ENCODE measurements at places on chromosomes 3 and 15.

- DNase-seq = no peak
Observed at GRCh38 chr3:12598890-12599289, 42.0 kb downstream of the MKRN2 start.

GRCh38 chr3:87196879-87197278, 30.2 kb upstream of the CHMP2B start:
- DNase-seq = no peak

GRCh38 chr15:69150336-69150735, 10.1 kb upstream of the GLCE start:
- DNase-seq = no peak

DNA sequence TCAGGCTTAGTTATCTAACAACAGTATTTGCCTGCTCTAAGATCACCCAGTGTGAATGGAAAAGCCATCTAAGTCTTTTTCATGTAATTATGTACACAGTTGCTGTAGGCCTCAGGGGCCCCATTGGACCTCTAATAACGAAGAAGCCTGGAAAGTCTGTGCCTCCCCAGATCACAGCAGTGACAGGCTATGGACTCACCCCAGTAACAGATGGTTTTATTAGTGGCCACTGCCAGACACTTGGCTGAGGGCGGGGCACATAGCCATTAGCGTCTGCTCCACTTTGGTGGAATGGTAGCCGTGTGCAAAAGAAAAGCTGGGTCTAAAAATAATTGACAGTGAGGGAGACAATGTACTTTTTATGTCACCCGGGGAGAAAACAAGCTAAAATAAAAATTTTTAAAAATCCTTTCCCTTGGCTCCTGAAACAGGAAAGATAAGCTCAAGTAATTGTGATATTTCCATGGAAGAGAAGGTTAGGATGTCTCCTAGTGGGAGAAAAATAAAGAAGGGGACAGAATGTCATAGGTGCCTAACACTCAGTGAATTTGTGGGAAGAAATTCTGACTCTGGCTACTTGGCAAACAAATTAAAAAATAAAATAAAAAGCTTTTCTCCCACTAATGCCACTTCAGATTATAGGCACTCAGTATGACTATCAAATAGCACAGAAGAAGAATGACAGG, 44.3 kb upstream of the ZNF385D start:
- no peak for DNase-seq

DNA sequence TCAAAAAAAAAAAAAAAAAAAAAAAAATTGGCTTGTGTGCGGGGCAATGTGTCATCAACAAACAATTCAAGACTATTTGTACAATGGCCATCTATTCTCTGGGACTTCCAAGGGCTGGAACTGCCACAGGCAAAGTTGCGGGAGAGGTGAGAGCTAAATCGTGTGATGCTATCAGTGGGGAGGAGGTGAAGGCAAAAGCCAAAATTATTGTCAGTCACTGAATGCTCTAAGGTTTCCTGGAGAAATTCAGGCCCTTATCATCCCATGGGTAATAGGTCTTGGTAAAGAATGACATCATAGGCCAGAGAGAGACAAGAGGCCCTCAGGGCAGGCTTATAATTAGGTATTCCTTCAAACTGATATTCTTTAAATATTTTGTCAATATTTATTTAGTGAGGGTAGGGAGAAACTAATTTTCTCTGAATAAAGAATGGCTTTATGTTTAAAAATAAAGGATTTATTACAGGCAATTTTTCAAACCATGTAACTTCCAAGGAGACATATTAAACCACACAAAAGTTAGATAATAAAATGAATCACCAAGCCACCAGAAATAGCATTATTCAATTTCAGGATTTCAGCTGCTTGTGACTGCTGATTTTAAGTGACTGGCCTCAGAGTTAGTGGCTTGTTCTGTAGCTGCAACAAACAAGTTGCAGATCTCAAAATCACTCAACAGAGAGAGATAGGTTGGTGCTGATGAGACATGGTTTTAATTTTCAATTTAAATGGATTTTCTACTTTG, 226.3 kb upstream of the MRPL3 start:
- DNase-seq = no peak

Data from GM03348 (cell line).